ENCODE measurements at places on chromosomes 5 and 9.

DNA sequence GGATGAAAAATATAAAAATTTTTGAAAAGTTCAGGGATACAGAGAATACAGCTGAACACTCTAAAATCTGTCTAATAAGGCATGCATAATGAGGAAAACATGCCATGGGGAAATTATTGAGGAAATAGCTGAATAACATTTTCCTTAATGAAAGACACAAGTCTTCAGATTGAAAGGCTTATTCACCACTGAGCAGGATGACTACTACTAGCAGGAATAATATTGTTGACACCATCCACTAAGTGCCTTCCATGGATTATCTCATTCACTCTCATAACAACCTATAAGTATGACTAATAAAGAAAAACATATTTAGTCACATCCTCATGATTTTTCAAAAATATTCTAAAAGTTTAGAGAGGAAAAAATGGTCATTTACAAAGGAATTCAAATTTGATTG lies 96.7 kb upstream of the FER start:
- DNase-seq, result no peak

DNA sequence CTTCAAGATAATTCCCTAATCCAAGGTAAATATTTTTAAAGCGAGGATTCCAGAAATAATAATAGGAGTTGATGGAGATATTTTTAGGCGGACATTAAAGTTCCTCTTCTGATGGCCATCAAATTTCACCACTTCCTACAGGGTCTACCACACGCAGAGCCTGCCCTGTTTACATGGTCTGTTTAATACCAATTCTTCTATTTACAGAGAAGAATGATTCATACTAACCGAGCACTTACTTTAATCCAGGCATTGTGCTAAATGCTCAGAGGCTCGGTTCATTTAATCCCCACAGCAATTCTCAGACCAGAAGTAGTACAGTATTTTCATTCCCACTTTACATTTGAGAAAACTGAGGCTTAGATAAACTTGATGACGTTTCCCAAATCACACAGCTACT lies 3.0 kb upstream of the ITGA1 start:
- DNase-seq, result peak; percentile 60

DNA sequence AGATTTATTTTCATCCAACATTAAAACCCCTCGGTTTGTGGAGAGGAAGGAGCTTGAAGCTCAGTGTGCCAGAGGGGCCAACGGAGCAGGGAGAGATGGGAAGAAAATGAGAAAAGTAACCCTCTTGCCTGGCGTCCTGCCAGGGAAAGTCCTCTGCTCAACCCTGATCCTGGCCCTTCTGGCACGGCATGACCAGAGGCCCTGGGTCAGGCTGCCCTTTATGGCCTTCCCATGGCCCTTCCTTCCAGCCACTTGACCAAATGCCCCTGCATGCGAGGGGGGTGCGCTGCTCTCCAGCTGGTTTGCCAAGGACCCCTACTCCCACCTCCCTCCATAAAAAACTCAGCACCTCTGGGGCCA lies 43.8 kb downstream of the SPRY4 start:
- no peak for DNase-seq

DNA sequence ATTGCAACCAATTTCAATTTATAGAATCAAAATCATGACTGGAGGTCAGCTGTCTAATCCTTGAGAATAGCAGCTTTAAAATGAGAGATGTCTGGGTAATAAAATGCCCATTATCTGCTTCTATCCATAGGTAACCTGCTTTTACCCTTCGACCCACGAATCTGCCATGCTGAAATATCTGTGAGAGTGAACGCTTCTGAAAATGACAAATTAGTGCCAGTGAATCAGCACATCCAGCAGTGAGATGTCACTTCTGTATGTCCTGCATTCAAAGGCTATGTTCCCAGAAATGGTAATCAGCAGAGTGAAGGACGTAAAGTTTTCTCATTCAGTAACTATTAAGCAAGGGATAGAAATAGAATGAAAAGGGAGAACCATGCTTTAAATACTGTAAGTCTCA lies 532.4 kb upstream of the ITGA1 start:
- DNase-seq, result no peak

- DNase-seq, result peak; percentile 85
Measured at GRCh38 chr9:72524820-72525540, 3.6 kb downstream of the TMC1 start.

- no peak for DNase-seq
Measured at GRCh38 chr9:120390637-120391190, 189.3 kb downstream of the CDK5RAP2 start.

DNA sequence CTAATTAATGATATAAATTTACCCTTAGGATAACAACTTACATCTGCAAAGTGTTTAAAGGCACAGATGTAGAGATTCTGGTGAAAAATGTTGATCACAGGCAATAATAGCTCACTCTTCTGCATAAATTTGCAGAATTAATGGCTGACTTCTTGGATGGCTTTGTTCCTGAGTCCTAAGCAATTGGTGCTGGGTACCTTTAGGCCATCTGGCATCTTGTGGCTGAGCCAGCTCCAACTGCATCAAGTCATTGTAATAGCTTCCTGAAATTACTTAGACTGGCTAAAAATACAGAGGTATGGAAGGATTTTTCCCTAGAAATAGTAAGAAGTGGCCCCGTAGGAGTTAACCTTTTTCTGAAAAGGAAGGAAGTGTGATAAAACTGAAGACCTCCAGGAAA lies 118.3 kb upstream of the MINAR2 start:
- DNase-seq, result no peak

GRCh38 chr5:100595152-100595811 lies 60.1 kb downstream of the FAM174A start:
- no peak for DNase-seq

DNA sequence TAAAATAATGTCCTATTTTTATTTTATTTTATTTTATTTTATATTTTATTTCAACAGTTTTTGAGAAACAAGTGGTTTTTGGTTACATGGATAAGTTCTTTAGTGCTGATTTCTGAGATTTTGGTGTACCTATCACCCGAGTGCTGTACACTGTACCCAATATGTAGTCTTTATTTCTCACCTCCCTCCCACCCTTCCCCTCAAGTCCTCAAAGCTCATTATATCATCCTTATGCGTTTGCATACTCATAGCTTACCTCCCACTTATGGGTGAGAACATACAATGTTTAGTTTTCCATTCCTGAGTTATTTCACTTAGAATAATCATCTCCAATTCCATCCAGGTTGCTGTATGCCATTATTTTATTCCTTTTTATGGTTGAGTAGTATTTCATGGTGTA lies 63.5 kb downstream of the ARRDC3 start:
- DNase-seq, result no peak

- peak; percentile 77 for DNase-seq
Measured at GRCh38 chr9:83956436-83957247, 23.4 kb downstream of the HNRNPK start.

- DNase-seq, result no peak
Measured at GRCh38 chr5:142883025-142883424, 112.8 kb downstream of the ARHGAP26 start.

GRCh38 chr5:167512111-167512510 lies 779.3 kb upstream of the WWC1 start:
- no peak for DNase-seq

DNA sequence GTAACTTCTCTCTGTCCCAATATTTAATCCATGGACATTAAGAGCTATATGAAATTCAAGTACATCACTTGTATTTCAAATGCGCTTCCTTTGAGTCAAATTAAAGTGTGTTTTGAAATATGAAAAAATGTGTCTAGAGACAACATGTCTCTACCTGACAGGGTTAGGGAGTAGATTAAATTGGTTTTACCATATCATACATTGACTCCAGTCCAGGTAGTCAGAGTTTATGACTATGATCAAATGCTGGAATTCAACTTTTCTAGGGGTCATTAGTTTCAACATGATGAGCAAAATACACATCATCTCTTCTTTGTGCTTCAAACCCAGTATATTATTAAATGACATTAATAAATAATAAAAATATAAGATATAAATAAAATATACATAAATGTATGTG lies 259.2 kb downstream of the CDH10 start:
- no peak for DNase-seq

DNA sequence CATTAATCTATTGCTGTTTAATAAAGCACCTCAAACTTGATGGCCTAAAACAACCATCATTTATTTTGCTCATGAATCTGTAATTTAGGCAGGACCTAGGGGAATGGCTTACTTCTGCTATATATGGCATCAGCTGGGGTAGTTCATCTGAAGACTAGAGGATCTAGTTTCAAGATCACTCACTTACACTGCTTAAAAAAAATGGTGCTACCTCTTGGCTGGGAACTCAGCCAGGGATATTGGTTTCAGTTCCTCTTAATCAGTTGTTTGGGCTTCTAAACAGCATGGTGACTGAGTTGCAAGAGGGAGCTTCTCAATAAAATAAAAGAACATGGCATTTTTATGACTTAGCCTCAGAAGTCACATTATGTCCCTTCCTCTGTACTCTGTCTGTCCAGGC lies 142.0 kb downstream of the FAM114A2 start:
- peak; percentile 1 for DNase-seq

- DNase-seq, result no peak
Measured at GRCh38 chr9:75161116-75161857, 73.0 kb downstream of the OSTF1 start.

- no peak for DNase-seq
Measured at GRCh38 chr9:29245351-29245750, 1672.1 kb upstream of the C9orf72 start.

GRCh38 chr9:106874652-106875051 lies 11.7 kb downstream of the ZNF462 start:
- DNase-seq, result no peak

GRCh38 chr9:95504053-95504963 lies 12.5 kb downstream of the PTCH1 start:
- no peak for DNase-seq

DNA sequence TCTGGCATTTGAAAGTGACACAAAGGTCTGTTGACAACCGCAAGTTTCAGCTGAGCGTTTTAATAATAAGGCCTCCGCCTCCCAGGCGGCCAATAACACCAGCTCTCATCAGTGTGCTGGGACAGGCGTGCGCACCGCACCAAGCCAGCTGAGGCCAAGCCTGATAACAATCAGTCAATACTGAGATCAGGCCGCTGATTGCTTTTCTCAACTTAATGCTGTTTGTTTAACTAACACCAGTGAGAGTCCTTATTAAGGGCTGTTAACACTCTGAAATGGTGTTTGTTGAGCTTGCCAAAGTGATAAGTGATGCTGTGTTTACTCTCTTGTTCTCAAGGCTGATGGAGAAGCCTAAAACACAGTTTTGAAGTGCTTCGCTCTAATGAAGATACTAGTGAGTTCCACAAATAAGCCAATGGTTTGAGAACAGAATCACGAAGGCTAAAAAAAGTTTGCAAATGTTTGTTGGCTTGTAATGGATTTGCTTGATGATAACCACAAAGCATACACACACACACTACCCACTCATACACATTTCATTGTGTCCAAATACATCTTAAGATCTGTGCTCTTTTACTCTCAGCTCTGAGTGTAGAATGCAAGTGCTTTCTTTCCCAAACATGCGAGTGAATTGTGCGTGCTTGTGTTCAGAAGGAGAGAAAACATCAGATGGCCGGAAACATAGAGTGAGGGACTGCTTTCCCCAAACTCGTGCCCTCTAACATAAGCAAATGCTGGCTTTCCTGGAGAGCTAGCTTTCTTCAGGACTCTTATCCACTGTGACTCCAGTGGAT lies 330.4 kb upstream of the KLF4 start:
- no peak for DNase-seq

DNA sequence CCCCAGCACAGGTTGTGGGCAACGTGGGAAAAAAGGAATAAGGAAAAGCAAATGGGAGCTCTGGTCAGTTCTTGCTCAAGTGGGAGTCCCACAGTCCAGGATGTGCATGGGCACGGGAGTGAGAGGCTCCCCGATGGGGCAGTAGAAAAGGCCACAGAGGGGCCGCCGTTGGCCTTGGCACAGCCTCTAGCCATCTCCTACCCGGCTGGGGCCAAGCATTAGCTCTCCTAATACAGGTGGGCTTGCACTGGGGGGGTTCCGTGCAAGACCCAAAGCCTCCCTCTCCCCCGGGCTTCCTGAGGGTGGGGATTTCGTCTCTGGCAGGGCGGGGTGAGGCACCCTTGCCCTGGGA lies 212.2 kb upstream of the MVB12B start:
- DNase-seq, result no peak

DNA sequence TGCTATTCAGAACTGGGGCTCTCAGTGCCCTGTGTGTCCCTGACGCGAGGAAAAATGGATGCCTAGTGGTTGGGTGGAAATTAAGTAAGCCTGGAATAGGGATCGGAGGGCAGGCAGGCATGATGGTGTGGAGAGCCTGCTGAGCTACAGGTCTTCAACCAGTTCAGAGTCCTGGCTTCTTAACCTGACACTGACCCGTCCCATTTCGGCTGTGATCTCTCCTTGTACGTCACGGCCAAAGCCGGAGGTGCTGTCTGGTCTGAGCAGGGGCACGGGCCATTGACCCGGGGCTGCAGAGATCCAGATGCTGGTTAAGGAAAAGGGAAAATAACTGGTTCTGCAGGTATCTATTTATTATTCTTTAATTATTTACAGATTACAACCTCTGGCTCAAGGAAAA lies 27.9 kb downstream of the RHOBTB3 start:
- no peak for DNase-seq

DNA sequence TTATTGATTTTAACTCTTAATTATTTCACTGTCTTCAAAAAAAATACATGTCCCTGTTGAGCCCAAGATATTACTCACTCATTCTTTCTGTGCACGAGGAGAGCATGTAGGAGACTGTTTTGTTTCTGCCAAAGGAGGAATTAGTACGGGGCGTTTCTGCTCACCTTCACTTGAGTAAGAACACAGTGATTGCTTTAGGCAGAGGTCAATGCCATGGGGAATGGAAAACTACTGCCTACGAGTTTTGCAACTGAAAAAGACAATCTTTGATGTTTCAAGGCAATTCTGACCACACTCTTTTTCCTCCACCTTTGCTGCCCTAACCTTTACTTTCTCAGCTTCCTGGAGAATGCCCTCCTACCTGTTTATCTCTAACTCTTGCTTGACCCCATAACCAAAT lies 109.4 kb downstream of the CCDC192 start:
- DNase-seq, result no peak

DNA sequence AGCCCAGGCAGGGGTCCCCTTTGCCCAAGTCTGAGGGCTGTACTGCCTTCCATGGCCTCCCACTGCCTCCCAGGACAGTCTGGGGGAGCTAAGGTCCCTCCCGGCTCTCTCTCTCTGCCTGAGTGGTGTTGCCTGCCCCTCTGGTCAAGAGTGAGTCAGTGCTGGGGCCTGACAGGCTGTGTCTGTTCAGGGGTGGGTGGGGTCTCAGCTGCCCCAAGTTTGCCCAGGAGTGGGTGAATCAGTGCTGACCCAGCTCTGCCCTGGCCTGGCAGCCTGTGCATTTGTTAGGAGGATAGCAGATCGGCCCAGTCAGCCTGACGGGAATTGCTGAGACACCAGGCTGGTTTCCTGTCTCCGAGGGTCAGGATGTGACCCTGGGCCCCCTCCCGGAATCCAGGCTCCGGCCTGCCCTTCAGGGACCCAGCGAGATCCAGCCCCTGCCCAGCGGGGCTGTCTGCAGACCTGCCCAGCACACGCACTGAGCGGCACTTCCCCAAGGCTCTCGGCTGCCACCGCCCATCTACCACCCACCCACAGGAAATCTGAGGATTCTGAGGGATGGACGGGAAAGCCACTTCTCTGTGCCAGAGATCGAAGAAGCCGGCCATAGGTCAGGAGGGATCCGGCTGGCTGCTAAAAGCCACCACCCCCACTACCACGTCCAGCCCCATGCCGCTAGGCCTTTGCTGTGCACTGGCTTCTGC lies 15.9 kb downstream of the ENG start:
- DNase-seq, result peak; percentile 82

Measured in CD14-positive monocyte (primary cell).